ENCODE measurements at places on chromosomes 2 and 18. TPM values are rescaled to one million over a fixed set of nuclear protein-coding genes. Genes with fewer than 3 reads are reported as not detected.
A peak's percentile ranks its signal among the peaks of the same experiment; 100 is the strongest.

DNA sequence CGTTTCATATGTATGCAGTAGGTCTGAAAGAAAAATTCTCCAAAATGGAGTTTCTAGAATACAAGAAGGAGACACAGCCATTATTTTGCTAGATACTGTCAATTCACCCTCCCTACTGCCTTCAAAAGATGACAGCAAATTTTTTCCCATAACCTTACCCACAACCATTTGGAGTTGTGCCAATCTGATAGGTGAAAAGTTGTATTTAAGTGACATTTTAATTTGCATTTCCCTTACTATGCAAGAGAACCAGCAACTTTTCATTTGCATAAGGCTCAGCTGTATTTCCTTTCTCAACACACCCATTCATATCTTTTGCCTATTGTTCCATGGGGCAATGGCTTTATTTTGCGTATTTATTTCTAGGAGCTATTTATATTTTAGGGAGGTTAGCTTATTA, 31.4 kb upstream of the IL18RAP start:
- DNase-seq, result no peak

DNA sequence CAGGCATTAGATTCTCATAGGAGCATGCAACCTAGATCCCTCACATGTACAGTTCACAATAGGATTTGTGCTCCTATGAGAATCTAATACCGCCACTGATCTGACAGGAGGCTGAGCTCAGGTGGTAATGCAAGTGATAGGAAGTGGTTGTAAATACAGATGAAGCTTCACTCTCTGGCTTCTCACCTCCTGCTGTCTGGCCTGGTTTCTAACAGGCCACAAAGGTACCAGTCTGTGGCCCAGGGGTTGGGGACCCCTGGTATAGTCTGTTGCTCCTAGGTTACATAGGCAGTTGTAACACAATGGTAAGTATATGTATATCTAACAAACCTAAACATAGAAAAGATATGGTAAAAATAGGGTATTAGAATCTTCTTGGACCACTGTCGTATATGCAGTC, 81.8 kb downstream of the EML4 start:
- no peak for DNase-seq

DNA sequence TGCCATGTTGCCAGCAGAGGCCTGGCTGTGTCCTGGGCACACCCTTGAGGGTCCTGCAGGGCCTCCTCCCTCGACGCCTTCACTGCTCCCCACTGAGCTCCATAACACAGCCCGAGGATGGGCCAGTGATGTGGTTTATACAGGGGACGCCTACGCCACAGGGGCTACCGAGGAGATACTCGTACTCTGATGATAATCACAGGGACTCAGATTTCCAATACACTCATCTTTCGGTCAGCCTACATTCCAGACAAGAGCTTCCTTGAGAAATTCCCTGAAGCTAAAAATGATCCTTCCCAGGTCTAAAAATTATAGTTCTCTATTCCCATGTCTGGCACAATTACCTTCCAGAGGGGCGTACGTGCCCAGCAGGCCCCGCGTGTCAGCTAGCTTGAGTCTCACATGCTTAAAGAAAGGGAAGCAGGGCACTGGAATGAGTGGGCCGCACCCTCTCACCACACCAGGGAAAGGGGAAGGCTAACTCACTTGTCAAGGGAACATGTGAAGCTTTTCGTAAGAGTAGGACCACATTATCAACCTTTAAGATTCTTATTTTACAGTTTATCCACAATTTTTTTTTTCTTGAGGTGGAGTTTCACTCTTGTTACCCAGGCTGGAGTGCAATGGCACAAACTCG, 159.5 kb upstream of the NDUFV2 start:
- no peak for DNase-seq

GRCh38 chr2:236131073-236131692, 37.0 kb downstream of the GBX2 start:
- no peak for DNase-seq

DNA sequence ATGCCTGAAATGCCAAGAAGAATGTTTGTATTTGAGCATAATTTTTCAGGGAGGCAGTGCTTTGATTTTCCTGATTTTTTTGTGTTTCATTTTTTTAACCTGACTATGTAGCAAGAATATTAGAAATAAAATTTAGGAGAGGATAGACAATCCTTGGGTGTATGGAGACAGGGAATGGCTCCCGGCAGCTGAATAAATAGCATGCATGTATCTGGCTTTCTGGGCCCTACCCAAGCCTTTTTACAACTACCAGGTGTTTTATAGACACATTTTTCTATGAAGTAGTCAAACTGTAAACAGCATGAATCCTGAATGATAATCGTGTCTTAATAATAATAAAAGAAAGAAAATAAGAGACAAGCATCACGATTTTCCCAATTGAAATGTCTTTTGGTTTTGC, 52.4 kb downstream of the WIPF1 start:
- DNase-seq, result no peak

- no peak for DNase-seq
Measured at GRCh38 chr2:230254152-230254881, 28.8 kb downstream of the SP140 start.

DNA sequence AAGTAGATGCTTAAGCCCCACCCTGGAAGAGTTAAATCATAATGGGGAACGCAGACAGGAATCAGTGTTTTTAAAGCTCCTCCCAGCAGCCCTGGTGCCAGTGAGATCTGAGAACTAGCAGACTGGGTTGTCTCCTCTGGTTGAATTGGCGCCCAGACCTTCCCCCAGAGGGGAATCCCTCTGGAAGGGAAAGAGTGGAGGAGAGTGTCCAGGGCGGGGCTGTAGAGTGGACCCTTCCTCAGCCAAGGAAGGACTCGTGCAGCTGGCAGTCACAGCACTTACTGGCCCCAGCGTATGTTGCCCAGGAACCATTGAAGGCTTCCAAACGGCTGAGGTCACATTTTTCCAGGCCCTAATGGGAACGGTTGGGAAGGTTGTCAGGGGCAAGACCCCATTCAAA, 62.5 kb downstream of the TGOLN2 start:
- no peak for DNase-seq

DNA sequence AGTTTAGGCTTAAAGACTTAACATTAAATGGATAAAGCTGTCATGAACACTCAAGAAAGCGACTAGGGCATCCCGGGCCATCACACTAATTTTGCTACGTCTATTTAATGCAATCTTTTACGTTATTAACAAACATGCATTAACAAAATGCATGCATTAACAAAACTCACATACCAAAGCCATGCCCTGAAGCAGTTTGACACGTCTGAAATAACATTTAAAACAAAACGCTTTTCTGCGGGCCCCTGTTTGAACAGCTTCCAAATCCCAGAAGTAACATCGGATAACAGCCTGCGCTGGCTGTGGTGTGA, 458 bp downstream of the B4GALT6 start:
- DNase-seq, result no peak

DNA sequence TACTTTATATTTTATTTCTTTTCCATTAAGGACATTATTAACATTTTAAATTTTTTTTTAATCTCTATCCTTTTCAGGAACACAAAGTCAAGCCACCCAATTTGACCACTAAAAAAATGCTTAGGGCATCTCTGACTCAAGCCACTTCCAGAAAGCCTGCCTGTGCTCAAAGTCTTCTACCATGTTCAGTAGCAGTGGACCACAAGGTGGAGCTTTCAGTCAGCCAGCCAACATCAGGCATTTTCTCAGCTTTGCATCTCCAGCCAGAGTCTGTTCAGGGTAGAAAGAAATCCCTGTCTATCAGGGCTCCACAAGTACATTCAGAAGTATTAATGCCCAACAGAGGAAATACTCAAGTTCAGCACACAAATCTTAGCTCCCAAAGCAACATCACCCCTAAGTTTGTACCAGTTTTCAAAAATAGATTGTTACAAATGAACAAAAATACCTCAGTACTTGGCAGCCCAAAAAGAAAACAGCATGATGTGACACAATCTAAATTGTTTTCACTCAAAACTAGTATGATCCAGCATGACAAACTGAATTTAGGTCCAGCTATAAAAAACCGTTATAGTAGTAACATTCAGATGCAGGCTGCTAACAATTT, 37.6 kb downstream of the C18orf63 start:
- DNase-seq, result peak; percentile 75

DNA sequence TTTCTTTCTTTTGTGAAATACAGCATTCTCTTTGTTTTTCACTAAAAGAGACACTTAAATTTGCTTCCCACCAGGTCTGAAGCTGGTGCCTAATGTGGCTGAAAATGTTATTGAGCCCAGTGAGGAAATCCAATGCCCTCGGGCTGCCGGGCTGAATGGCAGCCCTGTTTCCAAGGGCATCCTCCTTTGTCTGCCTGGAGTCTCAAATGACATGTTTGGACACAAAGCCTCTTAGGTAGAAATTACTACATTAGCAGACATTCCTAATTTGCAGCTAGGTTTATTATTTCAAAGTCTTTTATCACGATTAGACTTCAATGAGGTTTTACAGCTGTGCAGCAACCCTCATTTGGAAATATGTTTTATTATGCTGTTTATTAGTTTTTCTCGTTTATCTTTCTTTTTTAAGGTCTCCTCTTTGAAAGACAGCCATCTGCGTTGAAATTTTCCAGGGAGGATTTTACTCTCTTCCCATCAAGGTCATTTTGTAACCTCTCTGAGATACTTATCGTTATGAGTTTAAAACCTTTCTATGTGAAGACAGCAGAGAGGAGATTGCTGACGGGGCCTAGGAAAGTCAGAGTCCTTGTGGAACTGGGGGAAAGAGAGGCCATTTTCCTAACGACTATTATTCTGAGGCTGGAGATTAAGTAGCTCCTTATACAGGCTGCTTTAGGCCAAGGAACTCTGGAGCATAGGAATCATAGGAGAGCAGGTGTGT, 59.0 kb upstream of the ZNF532 start:
- DNase-seq, result peak; percentile 55

- DNase-seq, result peak; percentile 90
Measured at GRCh38 chr2:14635391-14635871, 2.9 kb downstream of the LRATD1 start.

- no peak for DNase-seq
Measured at GRCh38 chr2:219752726-219753125, 125.3 kb downstream of the SLC4A3 start.

GRCh38 chr2:43024515-43025011, 201.8 kb downstream of the ZFP36L2 start:
- DNase-seq, result peak; percentile 88

GRCh38 chr2:53911434-53912189, 51.8 kb upstream of the GPR75 start:
- no peak for DNase-seq

- DNase-seq, result no peak
Measured at GRCh38 chr18:67132919-67133318, 383.6 kb downstream of the DSEL start.

- no peak for DNase-seq
Measured at GRCh38 chr2:235685024-235685721, 191.3 kb downstream of the AGAP1 start.

DNA sequence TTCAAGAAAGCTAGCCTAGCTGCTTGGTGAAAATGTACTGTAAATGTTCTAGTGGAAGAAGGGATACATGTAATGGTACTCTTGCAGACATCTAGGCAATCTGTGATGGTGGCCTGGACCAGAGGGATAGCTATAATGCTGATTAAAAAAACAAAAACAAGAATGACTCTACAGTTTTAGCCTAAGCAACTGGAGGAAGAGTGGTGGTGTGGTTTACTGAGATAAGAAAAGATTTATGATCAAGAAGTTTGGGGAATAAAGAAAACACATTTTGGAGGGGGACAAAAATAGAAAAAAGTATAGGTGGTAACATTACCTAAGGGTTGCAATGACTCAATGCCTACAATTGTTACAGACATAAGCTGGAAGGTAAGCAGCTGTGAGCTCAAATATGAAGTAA, 1080.7 kb upstream of the CELF4 start:
- DNase-seq, result no peak

DNA sequence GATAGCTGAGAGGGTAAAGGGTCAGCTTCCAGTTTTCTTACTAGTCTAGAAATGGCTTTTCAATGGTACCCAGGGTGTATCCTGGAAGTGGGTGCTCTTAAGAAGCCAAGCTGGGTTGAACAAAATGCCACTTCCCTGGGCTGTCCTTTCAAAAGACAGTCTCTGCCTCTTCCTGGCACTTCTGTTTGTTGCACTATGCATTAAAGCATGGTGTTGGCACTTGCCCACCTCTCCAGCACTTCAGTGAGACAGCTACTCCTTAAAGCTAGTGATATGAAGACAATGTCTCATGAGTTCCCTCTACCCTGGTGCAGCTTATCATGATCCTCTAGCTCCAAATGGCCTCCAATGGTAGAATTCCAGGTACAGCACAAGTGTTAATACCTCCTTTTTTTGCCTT, 74.3 kb upstream of the IGFBP5 start:
- no peak for DNase-seq

- DNase-seq, result no peak
Measured at GRCh38 chr2:105629634-105630033, 115.1 kb upstream of the NCK2 start.

DNA sequence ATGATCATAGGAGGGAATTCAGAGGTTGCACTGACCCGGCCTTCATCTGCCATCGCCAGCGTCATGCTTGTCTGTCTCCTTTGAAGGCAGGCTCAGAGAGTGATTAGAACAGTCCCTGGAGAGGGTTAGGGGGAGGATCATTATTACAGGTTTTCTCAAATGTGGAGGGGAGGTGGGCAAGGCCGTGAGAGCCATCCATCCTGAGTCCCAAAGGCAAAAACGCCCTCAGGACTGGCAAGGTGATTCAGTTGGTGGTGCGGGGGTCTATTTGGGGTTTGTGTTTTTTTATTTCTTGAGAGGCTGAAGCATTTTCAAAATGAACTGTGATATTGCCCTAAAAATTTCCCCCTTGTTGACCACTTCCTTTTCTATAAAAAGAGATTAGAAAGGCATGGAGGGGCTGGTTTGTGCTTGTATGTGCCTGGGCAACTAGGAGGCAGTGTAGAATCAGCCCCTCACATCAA, 39.3 kb upstream of the GYPC start:
- no peak for DNase-seq

DNA sequence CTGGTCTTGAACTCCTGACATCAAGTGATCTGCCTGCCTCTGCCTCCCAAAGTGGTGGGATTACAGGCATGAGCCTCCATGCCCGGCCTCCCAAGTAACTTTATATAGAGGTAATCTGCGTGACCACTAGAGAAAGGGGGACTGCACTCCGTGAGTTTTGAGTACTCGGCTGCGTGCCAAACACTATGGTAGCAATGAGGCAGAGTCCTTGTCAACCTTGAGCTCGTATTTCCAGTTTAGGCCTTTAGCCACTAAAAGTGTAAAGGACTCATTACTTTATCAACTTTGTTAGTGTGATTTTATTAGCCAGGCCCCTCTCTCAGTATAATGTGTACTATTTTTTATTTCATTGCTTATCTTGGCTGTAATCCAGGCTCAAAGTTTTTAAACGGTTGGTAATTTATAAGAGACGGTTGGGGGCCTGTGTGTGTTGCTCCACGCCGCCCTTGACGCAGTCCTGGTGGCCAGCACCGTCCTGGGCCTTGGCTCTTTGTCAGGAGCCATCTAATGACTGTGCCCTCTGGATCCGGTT, 56.2 kb downstream of the ZCCHC2 start:
- DNase-seq, result peak; percentile 75

The DCDC2C gene
- polyA plus RNA-seq, result not detected

The ACADL gene
- 15.7 TPM for polyA plus RNA-seq

The UGT1A5 gene
- not detected for polyA plus RNA-seq

The PROM2 gene
- polyA plus RNA-seq, result 55.6 TPM

The SS18 gene
- 43.2 TPM for polyA plus RNA-seq

The SPP2 gene
- polyA plus RNA-seq, result not detected

The FOXI3 gene
- not detected for polyA plus RNA-seq

The PSMD14 gene
- polyA plus RNA-seq, result 55.8 TPM

The OSBPL1A gene
- polyA plus RNA-seq, result 27.0 TPM

All from kidney (tissue), 22 donors.